Activated CD4-positive, alpha-beta memory T cell treated with anti-CD3 and anti-CD28 coated beads for 36 hours (primary cell): ENCODE measurements at places on chromosomes 6 and 20. TPM values are rescaled to one million over a fixed set of nuclear protein-coding genes. Genes with fewer than 3 reads are reported as not detected.

The DEFB127 gene
- total RNA-seq = not detected

DNA sequence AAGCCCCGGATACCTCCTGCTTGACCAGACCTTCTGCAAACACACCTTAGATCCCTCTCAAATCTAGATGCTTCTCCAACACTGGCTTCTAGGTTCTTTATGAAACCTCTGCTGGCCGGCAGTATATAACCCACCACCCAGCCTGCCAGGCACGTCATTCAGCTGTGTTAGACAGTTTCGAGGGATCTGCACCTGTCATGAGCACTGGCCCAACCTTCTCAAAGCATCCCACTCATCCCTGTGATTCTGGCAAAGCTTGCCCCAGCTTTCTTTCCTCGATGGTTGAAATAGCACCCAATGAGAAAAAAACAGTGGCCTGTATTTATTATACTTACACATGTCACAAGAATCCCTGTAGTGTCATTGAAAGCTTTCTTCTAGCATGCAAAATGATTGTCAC is 157.8 kb downstream of the MTHFD1L start:
- no peak for DNase-seq
- H3K27ac ChIP-seq = no peak overlapping the region
- peaks cover 47% of the 10 kb centered on the region for H3K36me3 ChIP-seq

The NRSN1 gene
- total RNA-seq = not detected

The TMEM14C gene
- total RNA-seq = 84.9 TPM

GRCh38 chr20:40694246-40694645 is 5.2 kb upstream of the MAFB start:
- H3K27me3 ChIP-seq = peaks cover 60% of the 10 kb centered on the region
- no peak overlapping the region for H3K27ac ChIP-seq
- H3K4me3 ChIP-seq = no peak overlapping the region
- peaks cover 8% of the 10 kb centered on the region for H3K4me1 ChIP-seq
- H3K36me3 ChIP-seq = no peaks in the 10 kb centered on the region

GRCh38 chr6:1689141-1689540 is 79.4 kb downstream of the FOXC1 start:
- no peaks in the 10 kb centered on the region for H3K4me1 ChIP-seq
- H3K36me3 ChIP-seq = peaks cover 5% of the 10 kb centered on the region
- H3K27me3 ChIP-seq = no peaks in the 10 kb centered on the region

- no peaks in the 10 kb centered on the region for H3K4me1 ChIP-seq
- H3K36me3 ChIP-seq = no peaks in the 10 kb centered on the region
- H3K4me3 ChIP-seq = no peak overlapping the region
- no peak for DNase-seq
- H3K27ac ChIP-seq = no peak overlapping the region
Observed at GRCh38 chr6:88997327-88997726, 33.9 kb upstream of the RNGTT start.

DNA sequence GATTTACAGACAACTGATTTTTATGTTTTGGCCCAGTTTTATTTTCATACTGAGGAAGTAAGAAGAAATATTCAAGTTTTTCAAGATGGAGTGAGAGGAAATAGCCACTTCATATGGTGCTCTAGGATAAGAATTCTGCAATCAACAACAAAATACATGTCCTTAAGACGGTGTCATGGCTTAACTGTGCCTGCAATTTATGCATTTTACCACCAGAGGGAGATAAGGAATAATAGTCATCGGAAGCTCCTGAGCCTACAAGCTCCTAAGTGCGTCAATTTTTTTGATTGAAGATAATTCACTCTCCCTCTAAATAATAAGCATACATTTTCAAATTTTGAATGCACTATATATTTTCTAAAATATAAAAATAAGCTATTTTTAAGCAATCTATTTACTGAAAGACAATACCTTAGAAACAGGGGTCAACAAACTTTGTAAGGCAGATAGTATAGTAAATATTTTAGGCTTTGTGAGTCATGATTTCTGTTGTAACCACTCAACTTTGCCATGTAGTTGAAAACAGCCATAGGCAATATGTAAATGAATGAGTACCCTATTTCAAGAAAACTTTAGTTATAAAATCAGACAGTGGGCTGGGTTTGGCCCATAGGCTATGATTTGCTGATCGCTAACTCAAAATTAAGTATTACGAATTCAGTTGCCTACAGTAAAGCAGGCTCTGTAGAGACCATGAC is 230.9 kb upstream of the DTNBP1 start:
- H3K36me3 ChIP-seq = no peaks in the 10 kb centered on the region
- H3K4me3 ChIP-seq = no peak overlapping the region
- peaks cover 9% of the 10 kb centered on the region for H3K27me3 ChIP-seq
- peaks cover 5% of the 10 kb centered on the region for H3K4me1 ChIP-seq
- H3K27ac ChIP-seq = no peak overlapping the region
- DNase-seq = no peak

The PCK1 gene
- total RNA-seq = not detected

DNA sequence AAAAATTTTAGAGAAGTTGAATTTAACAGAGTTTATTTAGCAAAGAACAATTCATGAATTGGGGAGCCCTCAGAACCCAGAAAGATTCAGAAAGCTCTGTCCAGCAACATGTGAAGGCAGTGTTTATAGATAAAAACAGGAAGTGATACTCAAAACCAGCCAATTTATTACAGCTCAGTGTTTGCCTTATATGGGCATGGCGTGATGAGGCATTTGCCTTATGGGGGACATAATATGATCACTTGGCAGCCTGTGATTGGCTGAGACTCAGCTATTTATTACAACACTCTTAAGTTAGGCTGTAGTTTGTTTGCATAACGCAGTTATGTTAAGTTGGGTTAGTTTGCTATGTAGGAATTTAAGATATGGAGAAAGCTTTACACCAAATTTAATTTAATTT is 11.5 kb downstream of the HLA-DPA1 start:
- peaks cover 6% of the 10 kb centered on the region for H3K27me3 ChIP-seq
- DNase-seq = no peak

- no peaks in the 10 kb centered on the region for H3K27me3 ChIP-seq
- no peak overlapping the region for H3K27ac ChIP-seq
- no peaks in the 10 kb centered on the region for H3K4me1 ChIP-seq
- DNase-seq = no peak
Observed at GRCh38 chr20:18778690-18779392, 34.7 kb upstream of the SCP2D1 start.

The ATXN1 gene
- 34.1 TPM for total RNA-seq

The TREM2 gene
- total RNA-seq = not detected

GRCh38 chr6:52815167-52816092 is 11.8 kb upstream of the GSTA1 start:
- H3K36me3 ChIP-seq = no peaks in the 10 kb centered on the region
- peak; percentile 56 for DNase-seq
- peaks cover 2% of the 10 kb centered on the region for H3K27me3 ChIP-seq
- no peak overlapping the region for H3K4me3 ChIP-seq
- no peaks in the 10 kb centered on the region for H3K4me1 ChIP-seq

- H3K4me1 ChIP-seq = no peaks in the 10 kb centered on the region
- no peak overlapping the region for H3K27ac ChIP-seq
- H3K36me3 ChIP-seq = no peaks in the 10 kb centered on the region
- DNase-seq = no peak
- no peaks in the 10 kb centered on the region for H3K27me3 ChIP-seq
Observed at GRCh38 chr20:42701948-42702347, 487.8 kb downstream of the PTPRT start.

GRCh38 chr6:132813173-132813856 is 1.1 kb upstream of the RPS12 start:
- peak; percentile 68 for DNase-seq
- H3K4me3 ChIP-seq = peak overlapping the region; percentile 97
- peak overlapping the region; percentile 98 for H3K27ac ChIP-seq
- H3K27me3 ChIP-seq = peaks cover 2% of the 10 kb centered on the region
- peaks cover 44% of the 10 kb centered on the region for H3K36me3 ChIP-seq

The JARID2 gene
- 44.0 TPM for total RNA-seq

DNA sequence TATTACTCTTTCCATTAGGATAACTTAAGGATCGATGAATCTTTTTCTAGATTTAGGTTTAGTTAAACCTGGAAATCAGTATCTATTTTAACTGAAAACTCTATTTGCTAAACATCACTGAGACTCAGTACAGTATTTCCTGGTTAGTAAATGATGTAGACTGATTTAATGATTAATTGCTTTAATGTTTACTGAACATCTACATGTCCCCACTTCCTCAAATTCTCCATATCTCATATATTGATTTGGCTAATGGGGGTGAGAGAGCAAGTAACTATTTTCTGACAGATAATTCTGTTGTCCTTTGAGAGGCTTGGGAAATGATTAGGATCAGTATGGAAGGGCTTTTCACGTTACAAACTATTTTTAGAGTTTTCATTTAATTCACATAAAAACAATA is 10.3 kb downstream of the MKKS start:
- H3K4me1 ChIP-seq = peaks cover under 1% of the 10 kb centered on the region
- peaks cover 8% of the 10 kb centered on the region for H3K36me3 ChIP-seq
- H3K27me3 ChIP-seq = no peaks in the 10 kb centered on the region
- H3K27ac ChIP-seq = no peak overlapping the region

DNA sequence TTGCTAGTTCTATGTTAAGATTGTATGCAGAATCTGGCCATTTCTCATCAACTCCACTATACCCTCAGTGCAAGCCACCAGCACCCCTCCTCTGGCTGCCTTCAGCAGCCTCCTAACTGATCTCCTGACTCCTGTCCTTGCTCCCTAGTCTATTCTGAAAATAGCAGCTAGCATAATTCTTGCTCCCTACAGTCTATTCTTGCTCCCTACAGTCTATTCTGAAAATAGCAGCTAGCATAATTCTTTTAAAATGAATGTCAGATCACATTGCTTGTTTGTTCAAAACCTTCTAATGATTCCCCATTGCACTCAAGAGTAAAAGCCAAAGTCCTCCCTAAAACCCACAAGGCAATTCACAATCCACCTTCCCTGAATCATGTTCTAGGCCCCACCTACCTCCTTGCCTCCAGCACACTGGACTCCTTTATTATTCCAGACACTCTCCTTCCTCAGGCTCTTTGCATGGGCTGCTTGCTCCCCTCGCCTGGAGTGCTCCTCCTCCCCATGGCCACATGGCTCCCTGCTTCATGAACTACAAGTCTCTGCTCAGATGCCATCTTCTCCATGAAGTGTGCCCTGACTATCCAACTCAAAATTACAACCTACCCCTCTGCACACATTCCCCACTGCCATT is 164.2 kb upstream of the TNFAIP3 start:
- no peaks in the 10 kb centered on the region for H3K27me3 ChIP-seq
- no peak overlapping the region for H3K27ac ChIP-seq
- no peak for DNase-seq

The SLC26A8 gene
- total RNA-seq = not detected

- H3K27ac ChIP-seq = no peak overlapping the region
- no peaks in the 10 kb centered on the region for H3K27me3 ChIP-seq
- H3K4me1 ChIP-seq = no peaks in the 10 kb centered on the region
- no peaks in the 10 kb centered on the region for H3K36me3 ChIP-seq
- DNase-seq = no peak
Observed at GRCh38 chr6:63214816-63215215, 3.5 kb downstream of the FKBP1C start.

The MEP1A gene
- total RNA-seq = not detected

The HLA-G gene
- 0.38 TPM for total RNA-seq

The GGT7 gene
- total RNA-seq = 12.3 TPM

GRCh38 chr6:41503827-41504465 is 42.2 kb upstream of the FOXP4 start:
- H3K4me1 ChIP-seq = peaks cover 18% of the 10 kb centered on the region
- peak overlapping the region; percentile 50 for H3K4me3 ChIP-seq
- H3K27me3 ChIP-seq = peaks cover 49% of the 10 kb centered on the region
- DNase-seq = peak; percentile 23
- H3K27ac ChIP-seq = no peak overlapping the region

The F13A1 gene
- not detected for total RNA-seq

The XKR7 gene
- not detected for total RNA-seq

The CTCFL gene
- not detected for total RNA-seq

The CYP39A1 gene
- total RNA-seq = not detected

- peak overlapping the region; percentile 96 for H3K27ac ChIP-seq
- peaks cover 69% of the 10 kb centered on the region for H3K4me1 ChIP-seq
- no peaks in the 10 kb centered on the region for H3K36me3 ChIP-seq
- H3K27me3 ChIP-seq = peaks cover 12% of the 10 kb centered on the region
Observed at GRCh38 chr6:225907-226306, 66.4 kb upstream of the DUSP22 start.

- H3K36me3 ChIP-seq = no peaks in the 10 kb centered on the region
- DNase-seq = peak; percentile 60
- H3K4me3 ChIP-seq = no peak overlapping the region
- no peaks in the 10 kb centered on the region for H3K4me1 ChIP-seq
- no peak overlapping the region for H3K27ac ChIP-seq
- peaks cover 39% of the 10 kb centered on the region for H3K27me3 ChIP-seq
Observed at GRCh38 chr20:46040902-46041535, 12.0 kb downstream of the SLC12A5 start.

The TMEM181 gene
- 11.6 TPM for total RNA-seq

- H3K27me3 ChIP-seq = no peaks in the 10 kb centered on the region
- H3K27ac ChIP-seq = no peak overlapping the region
- DNase-seq = no peak
- H3K4me1 ChIP-seq = peaks cover 68% of the 10 kb centered on the region
Observed at GRCh38 chr6:138972226-138972665, 15.8 kb downstream of the REPS1 start.

The HS3ST5 gene
- not detected for total RNA-seq

The CRYBG1 gene
- total RNA-seq = 38.4 TPM

The SAPCD1 gene
- total RNA-seq = 13.2 TPM

The SLC24A3 gene
- not detected for total RNA-seq

DNA sequence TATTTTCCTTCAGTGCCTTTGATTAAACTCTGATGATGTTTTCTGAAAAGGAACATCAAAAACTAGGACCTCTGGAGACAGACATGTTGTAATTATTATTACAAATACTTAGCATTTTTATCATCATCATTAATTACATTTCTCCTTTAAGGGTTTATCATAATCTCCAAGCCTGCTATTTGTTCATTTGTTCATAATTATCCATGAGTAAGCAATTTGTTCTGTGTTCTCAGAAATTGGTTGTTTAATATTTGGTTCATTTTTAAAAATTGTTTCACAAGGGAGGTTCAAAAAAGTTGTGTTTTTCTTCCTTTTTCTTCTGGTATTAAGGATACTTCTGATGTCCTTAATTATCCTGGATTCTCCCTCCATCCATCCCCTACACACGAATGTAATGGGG is 850.2 kb upstream of the FLRT3 start:
- no peaks in the 10 kb centered on the region for H3K27me3 ChIP-seq
- H3K4me1 ChIP-seq = no peaks in the 10 kb centered on the region
- no peak overlapping the region for H3K27ac ChIP-seq
- no peak overlapping the region for H3K4me3 ChIP-seq

DNA sequence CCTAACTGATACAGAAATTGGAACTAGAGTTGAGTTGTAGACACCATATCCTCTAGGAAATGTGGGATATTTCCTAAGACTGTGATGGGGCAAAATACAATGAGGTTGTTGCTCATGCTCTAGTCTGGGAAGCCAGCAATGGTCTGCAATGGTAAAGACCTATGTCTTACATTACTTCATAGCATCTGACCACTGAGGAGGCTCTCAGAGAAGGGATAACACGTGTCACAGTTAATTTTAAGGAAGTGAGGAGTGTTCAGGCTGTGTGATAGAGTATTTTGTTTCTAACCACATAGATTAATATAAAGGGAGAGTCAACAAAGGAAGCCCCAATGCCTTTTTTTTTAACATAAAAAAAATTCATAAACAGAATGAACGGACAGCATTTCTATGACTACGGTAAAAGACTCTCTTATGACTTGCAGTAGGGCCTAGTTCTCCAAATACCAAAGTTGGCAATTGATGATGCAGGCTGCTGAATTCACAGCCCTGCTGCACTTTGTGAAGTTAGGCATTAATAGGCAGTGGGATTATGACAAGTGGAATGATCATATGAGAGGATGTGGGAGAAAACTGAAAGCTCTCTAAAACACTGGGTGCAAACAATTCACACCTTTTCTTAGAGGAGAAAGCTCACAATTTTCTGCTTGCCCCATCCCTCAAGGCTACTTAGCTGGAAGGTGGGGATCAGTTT is 13.7 kb downstream of the KCNS1 start:
- H3K4me1 ChIP-seq = no peaks in the 10 kb centered on the region
- H3K27me3 ChIP-seq = no peaks in the 10 kb centered on the region
- no peak overlapping the region for H3K4me3 ChIP-seq
- peaks cover 30% of the 10 kb centered on the region for H3K36me3 ChIP-seq
- DNase-seq = no peak
